Glomerular endothelial cell (primary cell): ENCODE measurements at places on chromosomes 1 and 21. TPM values are rescaled to one million over a fixed set of nuclear protein-coding genes. Genes with fewer than 3 reads are reported as not detected.

Gene LRRC7
- 0.06 TPM in 1 of 2 replicates, not detected in the other for total RNA-seq

Gene PADI1
- 0.18 and 0.58 TPM in 2 replicates for total RNA-seq

Gene RBM34
- total RNA-seq, result 49.9 and 52.7 TPM in 2 replicates

Gene ANKRD35
- total RNA-seq, result 0.93 and 1.4 TPM in 2 replicates

Gene LAMC2
- total RNA-seq, result 132 and 173 TPM in 2 replicates

Gene GSTM2
- total RNA-seq, result 1.9 and 6.2 TPM in 2 replicates

Gene GNB1
- total RNA-seq, result 211 and 291 TPM in 2 replicates

Gene LRRC38
- total RNA-seq, result 0.19 TPM in 1 of 2 replicates, not detected in the other

Gene ANGPTL3
- not detected in 2 replicates for total RNA-seq

Gene ITLN2
- total RNA-seq, result not detected in 2 replicates

Gene NPPA
- not detected in 2 replicates for total RNA-seq

Gene OR2L3
- not detected in 2 replicates for total RNA-seq

Gene CLCN6
- 11.3 and 14.1 TPM in 2 replicates for total RNA-seq

Gene ACTA1
- total RNA-seq, result not detected in 2 replicates

Gene CDK18
- total RNA-seq, result 0.18 and 9.7 TPM in 2 replicates

Gene GBP3
- 47.3 and 48.9 TPM in 2 replicates for total RNA-seq

Gene OR6N1
- total RNA-seq, result not detected in 2 replicates

Gene MCOLN2
- total RNA-seq, result not detected in 2 replicates

Gene LYPD8
- not detected in 2 replicates for total RNA-seq

Gene DCLRE1B
- total RNA-seq, result 4.9 and 8.1 TPM in 2 replicates
